ENCODE measurements at places on chromosomes 1 and 21.

DNA sequence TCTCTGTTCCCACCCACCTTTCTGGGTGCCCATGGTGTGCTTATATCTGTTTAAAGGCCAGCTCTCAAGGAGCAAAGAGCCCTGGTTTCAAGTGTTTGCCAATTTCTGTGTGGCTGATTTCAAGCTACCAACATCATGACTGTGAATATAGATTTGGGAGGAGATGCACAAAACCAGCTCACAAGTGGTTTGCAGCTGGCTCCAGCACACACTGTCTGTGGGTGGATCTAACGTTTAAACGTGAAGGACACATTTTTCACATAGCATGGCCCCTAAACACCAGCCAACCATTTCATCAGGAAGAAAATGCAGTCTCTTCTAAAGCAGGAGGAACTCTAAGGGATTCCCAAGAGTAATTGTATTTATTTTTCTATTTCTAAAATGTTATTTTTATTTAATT lies 65.2 kb downstream of the FCRL5 start:
- no peak overlapping the region for H3K4me3 ChIP-seq
- no peaks in the 10 kb centered on the region for H3K4me1 ChIP-seq
- no peak for DNase-seq
- H3K27me3 ChIP-seq = no peaks in the 10 kb centered on the region
- H3K36me3 ChIP-seq = no peaks in the 10 kb centered on the region
- H3K27ac ChIP-seq = no peak overlapping the region

- H3K27me3 ChIP-seq = peaks cover 23% of the 10 kb centered on the region
- no peak for DNase-seq
- peaks cover 31% of the 10 kb centered on the region for H3K4me1 ChIP-seq
- no peak overlapping the region for H3K27ac ChIP-seq
- no peaks in the 10 kb centered on the region for H3K36me3 ChIP-seq
Measured at GRCh38 chr1:111736548-111737215, 2.5 kb downstream of the INKA2 start.

DNA sequence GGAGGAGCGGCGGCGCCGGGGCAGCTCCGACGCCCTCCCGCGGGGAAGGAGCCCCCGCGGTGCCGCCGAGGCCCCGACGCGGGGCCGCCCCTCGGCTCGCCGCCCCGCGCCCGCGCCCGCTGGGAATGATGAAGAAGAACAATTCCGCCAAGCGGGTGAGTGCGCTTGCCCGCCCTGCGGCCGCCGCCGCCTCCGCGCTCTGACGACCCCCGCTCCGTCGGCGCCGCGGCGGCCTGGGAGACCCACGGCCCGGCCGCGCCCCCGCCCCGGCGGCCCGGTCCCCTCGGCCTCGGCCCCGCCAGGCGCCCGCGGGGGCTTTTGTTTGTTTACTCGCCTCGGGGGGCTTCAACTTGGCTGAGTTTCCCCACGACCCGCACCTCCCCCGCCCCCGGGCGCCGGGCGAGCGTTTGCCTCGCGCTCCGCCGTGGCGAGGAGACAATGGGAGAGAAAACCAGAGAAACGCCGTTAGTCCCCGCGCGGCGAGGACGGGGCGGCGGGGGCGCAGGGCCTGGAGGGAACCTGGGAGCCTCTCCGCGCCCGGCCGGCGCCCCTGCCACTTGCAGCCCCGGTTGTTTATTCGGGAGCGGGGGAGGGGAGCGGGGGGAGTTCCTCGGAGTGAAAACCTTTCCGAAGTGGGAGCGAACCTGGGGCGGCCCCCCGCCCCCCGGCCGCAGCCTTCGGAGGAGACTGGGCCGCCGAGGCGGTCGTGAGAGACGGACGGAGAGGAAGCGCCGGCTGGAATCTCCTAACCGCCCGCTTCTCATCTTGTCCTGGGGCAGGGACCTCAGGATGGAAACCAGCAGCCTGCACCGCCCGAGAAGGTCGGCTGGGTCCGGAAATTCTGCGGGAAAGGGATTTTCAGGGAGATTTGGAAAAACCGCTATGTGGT lies 661 bp downstream of the PLEKHO1 start:
- H3K36me3 ChIP-seq = peaks cover 21% of the 10 kb centered on the region
- peaks cover 39% of the 10 kb centered on the region for H3K4me1 ChIP-seq
- peak; percentile 36 for DNase-seq
- H3K27me3 ChIP-seq = no peaks in the 10 kb centered on the region
- H3K27ac ChIP-seq = peak overlapping the region; percentile 81

- peak; percentile 67 for DNase-seq
- no peaks in the 10 kb centered on the region for H3K27me3 ChIP-seq
- peak overlapping the region; percentile 36 for H3K27ac ChIP-seq
- H3K36me3 ChIP-seq = no peaks in the 10 kb centered on the region
Measured at GRCh38 chr1:9293533-9294404, 1.1 kb downstream of the SPSB1 start.

- H3K36me3 ChIP-seq = no peaks in the 10 kb centered on the region
Measured at GRCh38 chr1:98388441-98388840, 273.1 kb upstream of the SNX7 start.

DNA sequence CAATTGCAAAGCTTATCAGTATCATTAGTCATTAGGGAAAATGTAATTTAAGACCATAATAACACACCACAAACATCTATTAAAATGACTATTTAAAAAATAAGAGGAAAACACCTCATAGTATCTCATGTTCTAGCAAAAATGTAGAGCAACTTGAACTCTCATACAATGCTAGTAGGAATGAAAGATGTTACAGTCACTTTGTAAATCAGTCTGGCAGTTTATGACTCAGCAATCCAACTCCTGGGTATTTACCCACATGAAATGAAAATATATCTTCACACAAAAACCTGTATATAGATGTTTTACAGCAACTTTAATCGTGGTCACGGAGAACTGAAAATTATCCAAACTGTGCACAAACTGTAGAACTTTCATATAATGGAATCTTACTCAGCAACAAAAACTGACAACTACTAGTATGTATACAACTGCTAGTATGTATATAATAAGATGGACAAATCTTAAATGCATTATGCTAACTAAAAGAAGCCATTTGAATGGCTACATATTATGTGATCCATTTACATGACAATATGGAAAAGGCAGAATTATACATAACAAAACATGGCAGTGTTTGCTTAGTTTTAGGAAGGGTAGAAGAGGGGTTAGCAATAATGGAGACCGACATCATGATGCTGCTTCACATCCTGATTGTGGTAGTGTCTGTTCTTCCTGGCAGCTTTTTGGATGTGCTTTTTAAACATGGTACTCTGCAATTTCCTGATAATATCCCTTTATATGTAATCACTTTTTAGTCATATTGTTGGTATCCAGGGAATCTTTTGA lies 267.0 kb downstream of the KCTD3 start:
- H3K36me3 ChIP-seq = no peaks in the 10 kb centered on the region
- no peaks in the 10 kb centered on the region for H3K4me1 ChIP-seq
- no peaks in the 10 kb centered on the region for H3K27me3 ChIP-seq
- H3K27ac ChIP-seq = no peak overlapping the region

DNA sequence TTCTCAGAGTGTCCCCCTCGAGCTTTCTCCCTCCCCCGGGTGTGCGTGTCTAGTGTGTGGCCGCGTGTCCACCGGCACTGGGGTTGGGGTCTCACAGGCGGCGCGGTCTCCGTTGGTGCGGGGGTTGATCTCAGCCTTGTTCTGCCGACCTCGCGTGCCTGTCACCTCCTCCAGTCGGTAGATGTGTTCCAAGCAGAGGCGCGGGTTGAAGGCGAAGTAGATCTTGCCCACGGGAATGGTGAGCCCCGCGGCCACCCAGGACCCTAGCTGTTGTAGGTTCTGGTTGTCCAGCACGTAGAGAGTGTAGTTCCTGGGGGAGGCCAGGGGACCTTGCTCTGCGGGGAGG lies 9.8 kb downstream of the INSRR start:
- peaks cover 19% of the 10 kb centered on the region for H3K4me1 ChIP-seq
- peaks cover 16% of the 10 kb centered on the region for H3K27me3 ChIP-seq
- H3K36me3 ChIP-seq = no peaks in the 10 kb centered on the region
- H3K4me3 ChIP-seq = no peak overlapping the region

DNA sequence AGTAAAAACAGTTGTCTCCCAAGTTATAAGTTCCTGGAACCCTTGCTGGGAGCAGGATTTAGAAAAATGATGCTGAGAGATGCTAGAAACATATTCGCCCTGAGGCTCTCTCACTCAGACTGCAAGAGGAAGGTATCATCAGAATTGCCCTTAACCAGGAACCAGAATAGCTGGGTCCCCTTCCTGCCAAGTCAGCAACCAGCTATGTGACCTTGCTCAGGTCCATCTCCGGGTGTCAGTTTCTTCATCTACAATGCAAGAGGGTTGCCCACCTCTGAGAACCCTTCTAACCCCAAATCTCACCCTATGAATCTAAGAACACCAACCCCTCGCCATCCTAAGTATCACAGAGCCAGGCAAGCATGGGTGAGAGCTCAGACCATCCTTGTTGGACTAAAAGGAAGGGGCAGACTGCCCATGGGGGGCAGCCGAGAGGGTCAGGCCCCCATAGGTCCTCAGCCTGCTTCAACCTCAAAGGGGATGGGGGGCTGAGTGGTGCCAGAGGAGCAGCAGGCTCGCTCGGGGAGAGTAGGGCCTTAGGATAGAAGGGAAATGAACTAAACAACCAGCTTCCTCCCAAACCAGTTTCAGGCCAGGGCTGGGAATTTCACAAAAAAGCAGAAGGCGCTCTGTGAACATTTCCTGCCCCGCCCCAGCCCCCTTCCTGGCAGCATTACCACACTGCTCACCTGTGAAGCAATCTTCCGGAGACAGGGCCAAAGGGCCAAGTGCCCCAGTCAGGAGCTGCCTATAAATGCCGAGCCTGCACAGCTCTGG lies 390 bp upstream of the S100A9 start:
- H3K36me3 ChIP-seq = no peaks in the 10 kb centered on the region
- H3K4me3 ChIP-seq = no peak overlapping the region
- H3K27ac ChIP-seq = no peak overlapping the region
- no peak for DNase-seq
- no peaks in the 10 kb centered on the region for H3K27me3 ChIP-seq

DNA sequence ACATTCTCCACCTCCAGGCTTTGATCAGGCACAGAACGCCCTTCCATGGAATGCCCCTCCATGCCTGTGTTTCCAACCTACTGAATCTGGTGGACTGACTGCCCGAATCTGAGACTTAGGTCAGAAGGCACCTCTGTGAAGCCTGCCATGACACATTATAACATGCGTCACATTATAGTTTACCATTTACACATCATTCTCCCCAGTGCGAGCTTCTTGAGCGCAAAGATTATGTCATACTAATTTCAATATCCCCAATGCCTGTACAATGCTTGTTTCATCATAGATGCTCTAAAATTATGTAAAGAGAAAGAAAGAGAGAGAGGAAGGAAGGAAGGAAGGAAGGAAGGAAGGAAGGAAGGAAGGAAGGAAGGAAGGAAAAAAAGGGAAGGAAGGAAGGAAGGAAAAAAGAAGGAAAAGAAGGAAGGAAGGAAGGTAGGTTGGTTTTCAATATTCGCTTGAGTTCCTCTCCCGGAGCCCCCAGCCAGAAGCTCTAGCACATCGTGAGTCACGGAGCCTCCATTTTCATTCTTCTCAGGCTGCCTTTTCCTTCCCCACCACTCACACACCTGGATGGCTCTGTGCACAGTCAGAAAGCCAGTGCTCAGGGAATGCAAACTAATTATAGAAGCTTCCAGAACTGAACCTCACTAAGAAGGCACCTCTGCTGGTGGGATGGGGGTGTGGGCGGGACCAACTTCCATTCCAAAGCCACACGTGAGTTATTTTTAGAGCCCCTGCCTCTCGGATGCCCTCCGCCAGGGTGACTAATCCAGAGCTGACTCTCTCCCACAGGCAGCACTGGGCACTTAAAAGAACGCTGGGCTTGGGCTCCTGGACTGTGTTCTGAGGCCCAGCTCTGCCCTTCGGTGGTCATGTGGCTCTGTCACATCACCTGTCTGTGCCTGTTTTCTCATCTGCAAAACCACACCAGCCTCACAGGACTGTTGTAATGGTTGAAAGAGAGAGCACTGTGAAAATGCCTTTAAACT lies 27.4 kb downstream of the LAMB3 start:
- no peaks in the 10 kb centered on the region for H3K4me1 ChIP-seq
- H3K4me3 ChIP-seq = no peak overlapping the region
- H3K36me3 ChIP-seq = no peaks in the 10 kb centered on the region
- H3K27me3 ChIP-seq = no peaks in the 10 kb centered on the region
- no peak overlapping the region for H3K27ac ChIP-seq

All from CD4-positive, CD25-positive, alpha-beta regulatory T cell (primary cell).